ENCODE measurements at places on chromosomes 6 and 20.
A peak's percentile ranks its signal among the peaks of the same experiment; 100 is the strongest.

- H3K36me3 ChIP-seq: no peaks in the 10 kb centered on the region
- H3K4me1 ChIP-seq: peaks cover 6% of the 10 kb centered on the region
- no peak overlapping the region for H3K4me3 ChIP-seq
- DNase-seq: no peak
- H3K27ac ChIP-seq: no peak overlapping the region
- H3K27me3 ChIP-seq: no peaks in the 10 kb centered on the region
These were observed 76.7 kb upstream of the IYD start for GRCh38 chr6:150291968-150292710.

- no peak overlapping the region for H3K4me3 ChIP-seq
- no peaks in the 10 kb centered on the region for H3K27me3 ChIP-seq
- no peak overlapping the region for H3K27ac ChIP-seq
- H3K4me1 ChIP-seq: no peaks in the 10 kb centered on the region
- no peak for DNase-seq
These were observed 60.4 kb upstream of the CCN2 start for GRCh38 chr6:132011582-132011981.

DNA sequence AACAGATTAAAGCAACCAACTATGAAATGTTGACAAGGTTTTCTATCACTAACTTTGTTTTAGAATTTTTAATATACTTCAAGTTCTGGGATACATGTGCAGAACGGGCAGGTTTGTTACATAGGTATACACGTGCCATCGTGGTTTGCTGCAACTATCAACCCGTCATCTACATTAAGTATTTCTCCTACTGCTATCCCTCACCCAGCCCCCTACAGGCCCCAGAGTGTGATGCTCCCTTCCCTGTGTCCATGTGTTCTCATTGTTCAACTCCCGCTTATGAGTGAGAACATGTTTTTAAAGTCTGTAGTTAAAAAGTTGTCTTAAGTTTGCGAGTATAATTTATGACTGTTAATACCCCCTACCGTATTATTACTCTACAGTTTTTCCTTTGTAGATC lies 844.3 kb upstream of the MANEA start:
- no peaks in the 10 kb centered on the region for H3K4me1 ChIP-seq
- no peak for DNase-seq
- no peak overlapping the region for H3K27ac ChIP-seq
- H3K4me3 ChIP-seq: no peak overlapping the region
- H3K36me3 ChIP-seq: no peaks in the 10 kb centered on the region
- H3K27me3 ChIP-seq: no peaks in the 10 kb centered on the region

- no peak for DNase-seq
- no peaks in the 10 kb centered on the region for H3K36me3 ChIP-seq
- H3K4me1 ChIP-seq: no peaks in the 10 kb centered on the region
- no peak overlapping the region for H3K27ac ChIP-seq
- no peak overlapping the region for H3K4me3 ChIP-seq
These were observed 1.2 kb upstream of the PHACTR3 start for GRCh38 chr20:59603176-59603575.

GRCh38 chr6:32415521-32416019 lies 8.6 kb upstream of the BTNL2 start:
- H3K27me3 ChIP-seq: peaks cover 46% of the 10 kb centered on the region
- no peak overlapping the region for H3K4me3 ChIP-seq
- peaks cover 5% of the 10 kb centered on the region for H3K4me1 ChIP-seq
- peak; percentile 78 for DNase-seq
- H3K36me3 ChIP-seq: no peaks in the 10 kb centered on the region

DNA sequence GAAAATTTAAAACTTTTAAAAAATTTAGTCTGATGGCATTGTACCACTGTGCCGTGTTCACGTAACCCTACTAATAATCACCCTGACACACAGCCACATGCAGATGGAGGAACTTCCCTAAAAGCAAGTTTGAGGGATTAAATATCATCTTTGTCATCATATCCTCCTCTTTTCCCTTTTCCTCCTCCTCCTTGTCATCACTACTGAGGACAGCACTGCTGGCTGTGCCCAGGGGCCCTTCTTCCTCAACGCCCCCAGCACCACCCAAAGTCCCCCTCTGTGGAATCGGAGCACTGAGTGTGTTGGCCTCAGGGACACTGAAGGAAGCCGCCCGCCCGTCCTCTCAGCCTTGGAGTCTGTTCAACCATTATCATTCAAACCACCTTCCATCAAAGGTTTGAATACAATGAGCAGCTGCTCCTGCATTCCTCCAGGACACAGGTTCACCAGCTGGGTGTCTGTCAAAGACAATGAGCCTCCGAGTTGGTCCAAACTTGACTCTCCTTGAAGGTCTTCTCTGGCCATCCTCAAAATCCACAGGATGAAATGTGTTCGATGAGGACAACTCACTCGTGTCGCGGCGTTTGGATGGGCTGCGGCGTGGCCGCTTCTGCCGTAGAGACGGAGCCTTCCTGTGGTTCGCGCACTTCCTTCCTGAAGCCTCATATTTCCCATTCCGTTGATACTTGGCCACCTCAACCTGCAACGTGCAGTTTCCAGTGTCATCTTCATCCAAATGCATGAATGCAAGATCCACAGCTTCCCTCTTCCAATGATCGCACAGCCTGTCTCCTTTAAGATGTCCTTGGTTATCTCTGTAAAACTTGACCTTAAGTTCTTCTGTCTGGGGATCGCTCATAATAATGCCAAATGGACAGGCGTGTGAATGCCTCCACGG lies 23.3 kb downstream of the NQO2 start:
- peak overlapping the region; percentile 92 for H3K27ac ChIP-seq
- H3K27me3 ChIP-seq: no peaks in the 10 kb centered on the region
- peaks cover 38% of the 10 kb centered on the region for H3K4me1 ChIP-seq
- peaks cover 13% of the 10 kb centered on the region for H3K36me3 ChIP-seq

- no peak for DNase-seq
- no peak overlapping the region for H3K4me3 ChIP-seq
- H3K36me3 ChIP-seq: no peaks in the 10 kb centered on the region
- H3K27ac ChIP-seq: no peak overlapping the region
- H3K4me1 ChIP-seq: no peaks in the 10 kb centered on the region
- no peaks in the 10 kb centered on the region for H3K27me3 ChIP-seq
These were observed 153.5 kb downstream of the ZMYND8 start for GRCh38 chr20:47202733-47203667.

GRCh38 chr6:136463743-136464142 lies 86.5 kb downstream of the MAP7 start:
- no peak for DNase-seq
- no peak overlapping the region for H3K27ac ChIP-seq
- H3K4me1 ChIP-seq: no peaks in the 10 kb centered on the region

DNA sequence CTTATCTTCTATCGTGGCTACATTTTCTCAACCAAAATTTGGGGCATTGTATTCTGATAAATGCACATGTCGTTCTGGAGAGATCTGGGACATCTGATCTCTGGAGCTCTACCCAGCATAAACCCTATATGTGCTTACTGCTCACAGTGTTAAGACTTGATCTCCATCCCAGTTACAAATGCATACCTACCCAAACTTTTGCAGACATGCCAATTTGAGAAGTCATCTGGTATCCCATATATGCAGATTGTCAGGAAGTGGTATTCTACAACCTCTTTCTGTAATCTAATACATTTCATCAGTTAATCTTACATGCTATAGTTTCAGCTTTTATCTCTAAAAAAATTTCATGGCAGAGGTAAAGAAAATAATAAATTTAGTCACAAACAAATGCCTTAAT lies 11.2 kb downstream of the BAG2 start:
- H3K4me3 ChIP-seq: no peak overlapping the region
- no peak overlapping the region for H3K27ac ChIP-seq
- DNase-seq: no peak

DNA sequence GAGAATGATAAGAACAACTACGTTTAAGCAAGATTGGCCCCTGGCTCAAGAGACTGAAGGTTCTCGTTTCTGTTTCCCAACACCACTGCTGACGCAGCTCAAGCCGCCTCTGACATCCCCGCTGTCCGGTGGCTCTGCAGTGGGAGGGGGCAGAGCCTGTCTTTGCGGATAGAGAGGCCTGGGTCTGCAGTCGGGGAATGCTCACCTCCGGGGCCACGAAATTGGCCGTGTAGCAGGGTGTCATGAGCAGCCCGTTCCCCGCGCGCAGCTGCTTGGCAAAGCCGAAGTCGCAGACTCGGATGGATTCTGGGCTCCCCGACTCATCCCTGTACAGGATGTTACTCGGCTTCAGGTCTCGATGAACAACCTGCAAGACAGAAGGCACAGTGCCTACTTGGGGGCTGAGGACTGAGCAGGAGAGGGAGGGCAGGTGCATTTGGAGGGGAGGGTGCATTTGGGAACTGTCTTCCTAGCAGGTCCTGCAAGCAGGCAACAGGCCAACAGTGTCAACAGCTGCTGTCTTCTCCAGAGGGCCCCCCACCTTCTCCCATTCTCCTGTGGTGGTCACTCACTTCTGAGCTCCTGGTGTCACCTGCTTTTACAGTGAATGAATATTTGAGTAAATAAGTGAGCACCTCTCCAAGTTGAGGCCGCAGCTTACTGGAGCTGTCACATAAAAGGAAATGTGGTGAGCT lies 40.5 kb upstream of the MPC1 start:
- peaks cover 67% of the 10 kb centered on the region for H3K36me3 ChIP-seq
- DNase-seq: no peak
- H3K27me3 ChIP-seq: no peaks in the 10 kb centered on the region
- no peak overlapping the region for H3K4me3 ChIP-seq

DNA sequence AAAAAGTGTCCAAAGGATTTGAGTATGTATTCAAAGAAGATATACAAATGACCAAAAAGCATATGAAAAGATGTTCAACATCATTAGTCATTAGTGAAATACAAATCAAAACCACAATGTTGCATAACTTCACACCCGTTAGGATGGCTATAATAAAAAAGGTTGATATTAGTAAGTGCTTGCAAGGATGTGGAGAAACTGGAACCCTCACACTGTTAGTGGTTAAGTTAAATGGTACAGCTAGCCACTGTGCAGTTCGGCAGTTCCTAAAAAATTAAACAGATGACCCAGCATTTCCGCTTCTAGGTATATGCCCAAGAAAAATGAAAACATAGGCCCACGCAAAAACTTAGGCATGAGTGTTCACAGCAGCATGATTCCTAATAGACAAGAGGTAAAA lies 38.6 kb downstream of the IBTK start:
- peaks cover 64% of the 10 kb centered on the region for H3K36me3 ChIP-seq
- peaks cover 9% of the 10 kb centered on the region for H3K4me1 ChIP-seq
- H3K27me3 ChIP-seq: no peaks in the 10 kb centered on the region
- no peak overlapping the region for H3K27ac ChIP-seq

- no peak overlapping the region for H3K4me3 ChIP-seq
- H3K27me3 ChIP-seq: peaks cover 7% of the 10 kb centered on the region
- no peak overlapping the region for H3K27ac ChIP-seq
- DNase-seq: no peak
- H3K4me1 ChIP-seq: no peaks in the 10 kb centered on the region
These were observed 123.5 kb downstream of the GRM4 start for GRCh38 chr6:34022250-34022872.

- H3K4me1 ChIP-seq: no peaks in the 10 kb centered on the region
- DNase-seq: no peak
- no peak overlapping the region for H3K4me3 ChIP-seq
- H3K36me3 ChIP-seq: no peaks in the 10 kb centered on the region
These were observed 1516.4 kb upstream of the DEFB115 start for GRCh38 chr20:29740951-29741593.

DNA sequence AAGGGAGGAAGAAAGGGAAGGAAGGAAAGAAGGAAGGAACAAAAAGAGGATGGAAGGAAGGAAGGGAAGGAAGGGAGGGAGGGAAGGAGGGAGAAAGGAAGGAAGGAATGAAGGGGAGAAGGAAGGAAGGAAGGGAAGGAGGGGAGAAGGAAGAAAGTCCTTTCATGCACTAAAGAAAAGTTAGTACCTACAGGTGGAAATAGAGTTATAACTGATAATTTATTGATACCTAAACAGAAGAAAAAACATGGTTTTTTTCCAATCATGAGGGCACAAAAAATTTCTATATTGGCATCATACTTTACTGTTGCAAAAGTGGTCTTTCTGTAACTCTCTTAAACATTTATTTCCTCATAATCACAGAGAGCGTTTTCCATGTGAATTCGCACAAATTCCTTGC lies 659.4 kb downstream of the MAFB start:
- H3K27ac ChIP-seq: no peak overlapping the region
- H3K27me3 ChIP-seq: no peaks in the 10 kb centered on the region
- H3K4me1 ChIP-seq: no peaks in the 10 kb centered on the region
- H3K4me3 ChIP-seq: no peak overlapping the region
- DNase-seq: no peak
- H3K36me3 ChIP-seq: no peaks in the 10 kb centered on the region

GRCh38 chr6:139433631-139434419 lies 59.4 kb upstream of the CITED2 start:
- no peak overlapping the region for H3K4me3 ChIP-seq
- no peaks in the 10 kb centered on the region for H3K27me3 ChIP-seq
- H3K27ac ChIP-seq: no peak overlapping the region
- peaks cover 4% of the 10 kb centered on the region for H3K4me1 ChIP-seq
- DNase-seq: no peak

- H3K27me3 ChIP-seq: no peaks in the 10 kb centered on the region
- peak; percentile 64 for DNase-seq
- peak overlapping the region; percentile 96 for H3K27ac ChIP-seq
- H3K4me3 ChIP-seq: peak overlapping the region; percentile 91
These were observed 892 bp downstream of the REPS1 start for GRCh38 chr6:138987080-138987642.

GRCh38 chr6:21935561-21936028 lies 342.0 kb downstream of the SOX4 start:
- no peak for DNase-seq
- H3K4me3 ChIP-seq: no peak overlapping the region
- no peaks in the 10 kb centered on the region for H3K4me1 ChIP-seq
- no peaks in the 10 kb centered on the region for H3K27me3 ChIP-seq

GRCh38 chr6:42251911-42252637 lies 34.4 kb upstream of the MRPS10 start:
- H3K36me3 ChIP-seq: peaks cover 23% of the 10 kb centered on the region
- no peak overlapping the region for H3K27ac ChIP-seq
- H3K27me3 ChIP-seq: no peaks in the 10 kb centered on the region
- H3K4me1 ChIP-seq: peaks cover 11% of the 10 kb centered on the region
- no peak overlapping the region for H3K4me3 ChIP-seq

- no peaks in the 10 kb centered on the region for H3K36me3 ChIP-seq
- no peak for DNase-seq
- no peaks in the 10 kb centered on the region for H3K27me3 ChIP-seq
- H3K4me3 ChIP-seq: no peak overlapping the region
- no peak overlapping the region for H3K27ac ChIP-seq
These were observed 14.2 kb upstream of the HLA-DRB1 start for GRCh38 chr6:32603888-32604287.

GRCh38 chr6:155317186-155317585 lies 2.9 kb upstream of the TFB1M start:
- H3K27me3 ChIP-seq: no peaks in the 10 kb centered on the region
- H3K4me1 ChIP-seq: peaks cover 14% of the 10 kb centered on the region
- DNase-seq: no peak
- H3K4me3 ChIP-seq: no peak overlapping the region

- no peak for DNase-seq
- H3K27me3 ChIP-seq: no peaks in the 10 kb centered on the region
- H3K27ac ChIP-seq: peak overlapping the region; percentile 90
- H3K4me1 ChIP-seq: peaks cover 23% of the 10 kb centered on the region
- no peaks in the 10 kb centered on the region for H3K36me3 ChIP-seq
These were observed 420 bp downstream of the SOX4 start for GRCh38 chr6:21593927-21594415.

Measured in lower lobe of right lung (tissue), 2 donors.